Left lung (tissue), 14 donors: ENCODE measurements at places on chromosomes 3 and 15. TPM values are rescaled to one million over a fixed set of nuclear protein-coding genes. Genes with fewer than 3 reads are reported as not detected.

WDR93 gene
- 0.20 TPM for total RNA-seq

FAM98B gene
- 20.3 TPM for total RNA-seq

CD80 gene
- total RNA-seq, result 3.7 TPM

GRCh38 chr15:83207660-83208366 lies at the start of gene HDGFL3:
TSS of gene HDGFL3 (minus strand) at chr15:83207823. CDS start at chr15:83207414, 409 bp downstream.
- peak within 1 kb of the TSS; percentile 84 for H3K4me3 ChIP-seq
- H3K27me3 ChIP-seq, result peaks cover 39% of the 10 kb centered on the region
- peak within 1 kb of the TSS; percentile 88 for H3K27ac ChIP-seq
- DNase-seq, result peak; percentile 85
- H3K4me1 ChIP-seq, result peaks cover 12% of the 10 kb centered on the region

GRCh38 chr3:117853923-117854668 lies 1144.5 kb downstream of the TUSC7 start:
- no peak overlapping the region for H3K4me3 ChIP-seq
- H3K4me1 ChIP-seq, result no peaks in the 10 kb centered on the region
- no peak for DNase-seq

GRCh38 chr3:150158943-150159625 lies 188.4 kb upstream of the PFN2 start:
- H3K36me3 ChIP-seq, result no peaks in the 10 kb centered on the region
- no peak overlapping the region for H3K4me3 ChIP-seq
- no peaks in the 10 kb centered on the region for H3K27me3 ChIP-seq
- no peak for DNase-seq
- no peaks in the 10 kb centered on the region for H3K4me1 ChIP-seq
